ENCODE measurements at places on chromosomes 1 and 21.

DNA sequence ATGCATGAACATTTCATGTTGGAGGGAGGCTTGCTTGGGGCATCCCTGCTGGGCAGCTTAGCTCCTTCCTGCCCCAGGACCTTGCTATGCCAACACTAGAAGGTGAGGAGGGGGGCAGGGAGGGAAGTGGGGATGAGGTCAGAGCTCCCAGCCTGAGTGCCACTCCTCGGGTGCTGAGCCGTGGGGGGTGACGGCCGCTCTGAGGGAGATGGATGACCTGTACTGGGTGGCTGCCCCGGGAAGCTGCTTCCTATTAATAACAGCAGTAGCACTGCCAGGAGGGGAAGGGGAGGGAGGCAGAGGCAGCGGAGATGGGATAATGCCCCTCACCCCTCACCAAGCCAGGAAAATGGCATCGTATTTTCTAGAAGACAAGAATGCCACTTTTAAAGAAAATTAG, 60.6 kb downstream of the UBIAD1 start:
- DNase-seq = no peak

- DNase-seq = no peak
Measured at GRCh38 chr21:44791246-44791645, 10.4 kb downstream of the UBE2G2 start.

DNA sequence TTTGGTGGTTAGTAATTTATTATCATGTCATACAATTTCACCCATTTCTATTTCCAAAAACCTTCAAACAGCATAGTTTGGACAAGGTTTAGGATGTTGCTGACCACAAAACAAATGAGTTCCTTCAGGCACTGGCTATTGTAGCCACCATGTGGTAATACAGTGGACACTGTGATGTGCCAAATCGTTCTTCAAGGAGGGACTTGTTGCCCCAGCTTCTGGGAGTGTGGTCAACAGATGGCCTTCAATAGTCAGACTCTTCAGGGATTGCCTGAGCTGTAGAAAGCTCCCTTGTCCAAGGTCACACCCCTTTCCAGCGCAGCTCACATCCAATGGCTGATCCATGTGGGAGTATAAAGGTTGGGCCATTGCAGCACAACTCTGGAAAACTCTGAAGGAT, 2.6 kb downstream of the PDE4B start:
- peak; percentile 17 for DNase-seq

DNA sequence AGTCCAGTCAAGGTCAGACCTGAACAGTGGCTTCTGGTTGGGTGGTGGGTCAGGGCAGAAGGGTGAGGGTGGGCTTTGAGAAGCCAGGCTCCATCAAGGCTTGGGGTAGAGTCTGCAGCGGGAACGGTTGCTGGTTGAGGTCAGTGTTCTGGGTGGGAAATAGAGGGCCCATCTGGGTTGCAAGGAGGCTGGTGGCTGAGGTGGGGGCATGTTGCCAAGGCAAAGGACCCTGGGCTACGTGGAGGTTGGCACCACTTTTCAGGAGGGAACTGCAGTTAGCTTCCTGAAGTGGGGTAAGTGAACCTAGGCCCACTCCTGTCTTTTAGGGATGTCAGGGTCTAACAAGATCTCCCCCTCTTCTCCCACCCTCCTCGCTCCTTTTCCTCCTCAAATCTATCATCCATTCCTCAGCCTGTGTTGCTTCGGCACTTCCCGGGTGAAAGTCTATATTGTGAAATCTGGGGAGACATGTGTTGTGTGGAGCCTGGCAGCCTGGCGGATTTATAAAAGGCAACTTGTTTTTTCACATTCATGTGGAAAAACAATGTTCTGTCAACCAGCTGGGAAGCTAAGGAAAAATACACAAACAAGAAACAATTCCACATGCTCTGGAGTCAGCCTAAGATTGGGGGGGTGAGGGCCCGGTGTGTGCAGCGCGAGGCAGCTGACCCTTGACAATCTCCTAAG, 1.5 kb downstream of the IL22RA1 start:
- no peak for DNase-seq

- DNase-seq = no peak
Measured at GRCh38 chr1:24373710-24374109, 39.9 kb downstream of the STPG1 start.

DNA sequence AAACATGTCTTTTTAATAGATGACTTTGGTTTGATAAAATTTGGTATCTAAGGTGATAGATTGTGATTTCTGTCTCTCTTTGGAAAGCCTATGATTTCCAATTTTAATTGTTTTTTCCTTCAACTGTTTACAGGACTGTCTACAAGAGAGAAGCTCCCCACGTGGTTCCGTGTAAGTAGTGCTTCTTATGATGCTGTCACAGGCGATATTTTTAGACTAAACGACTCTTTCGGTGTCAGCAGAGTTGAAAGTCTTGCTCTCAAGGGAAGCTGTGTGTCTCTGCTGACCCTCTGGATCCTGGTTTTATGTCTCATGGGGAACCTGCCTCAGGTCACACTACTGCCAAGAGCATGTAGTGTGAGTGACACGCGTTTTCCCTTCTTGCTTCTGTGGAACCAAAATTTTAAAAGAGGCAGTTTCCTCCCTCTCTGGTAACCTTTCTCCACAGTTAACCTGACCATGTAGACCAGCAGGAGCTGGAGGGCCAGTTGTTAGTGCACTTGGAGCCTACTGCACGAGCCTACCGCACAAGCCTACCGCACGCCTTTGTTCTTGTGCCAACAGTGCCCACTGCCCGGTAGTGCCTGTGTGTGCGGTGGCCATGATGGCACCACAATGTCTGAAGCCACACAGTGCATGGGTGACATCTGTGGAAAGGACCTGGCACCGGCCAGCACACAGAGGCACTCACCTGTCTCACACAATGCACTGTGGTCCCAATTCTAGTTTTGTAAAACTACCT, 91.9 kb downstream of the PCBP3 start:
- DNase-seq = no peak

GRCh38 chr1:117642963-117643362, 37.1 kb downstream of the TENT5C start:
- no peak for DNase-seq
